ENCODE measurements at places on chromosomes 1 and 21.

DNA sequence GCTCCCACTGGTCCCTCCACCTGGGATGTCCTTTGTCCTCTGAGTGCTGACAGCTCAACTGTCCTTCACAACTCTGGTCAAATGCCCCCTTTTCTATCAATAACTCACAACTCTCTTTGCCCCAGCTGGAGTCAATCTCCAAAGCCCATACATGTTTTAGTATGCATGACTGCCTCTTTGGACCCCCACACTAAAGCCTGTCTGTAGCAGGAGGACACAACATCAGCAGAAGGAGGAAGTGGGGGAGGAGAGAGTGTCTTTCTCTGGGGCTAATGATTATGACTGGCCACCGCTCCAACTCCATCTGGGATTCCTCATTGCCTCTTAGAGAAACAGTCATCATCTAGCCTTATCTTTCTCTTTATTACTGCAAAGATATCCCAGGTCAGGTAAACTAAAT, 186.6 kb upstream of the FGGY start:
- no peak for DNase-seq

GRCh38 chr1:200486634-200487033, 76.8 kb upstream of the ZNF281 start:
- DNase-seq, result no peak

DNA sequence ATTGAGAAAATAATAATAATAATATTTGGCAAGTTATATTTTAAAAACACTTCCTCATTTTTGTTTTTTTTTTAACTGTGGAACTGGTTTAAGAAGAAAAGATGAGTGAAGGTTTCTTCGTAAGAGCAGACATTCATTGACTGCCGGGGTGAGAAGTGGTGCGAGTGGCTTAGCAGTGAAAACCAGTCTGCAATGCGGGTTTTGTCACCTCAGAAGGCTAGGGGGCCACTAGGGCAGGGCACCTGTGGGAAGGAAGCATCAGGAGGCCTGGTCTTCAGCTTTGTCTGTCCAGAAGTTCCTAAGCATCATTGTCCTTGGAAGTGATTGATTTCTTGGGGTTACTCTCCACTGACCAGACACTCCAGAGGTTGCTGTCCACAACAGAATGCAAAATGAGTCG, 339.2 kb downstream of the ZNF326 start:
- no peak for DNase-seq

GRCh38 chr1:201191653-201192260, 1.1 kb downstream of the IGFN1 start:
- DNase-seq, result peak; percentile 36

DNA sequence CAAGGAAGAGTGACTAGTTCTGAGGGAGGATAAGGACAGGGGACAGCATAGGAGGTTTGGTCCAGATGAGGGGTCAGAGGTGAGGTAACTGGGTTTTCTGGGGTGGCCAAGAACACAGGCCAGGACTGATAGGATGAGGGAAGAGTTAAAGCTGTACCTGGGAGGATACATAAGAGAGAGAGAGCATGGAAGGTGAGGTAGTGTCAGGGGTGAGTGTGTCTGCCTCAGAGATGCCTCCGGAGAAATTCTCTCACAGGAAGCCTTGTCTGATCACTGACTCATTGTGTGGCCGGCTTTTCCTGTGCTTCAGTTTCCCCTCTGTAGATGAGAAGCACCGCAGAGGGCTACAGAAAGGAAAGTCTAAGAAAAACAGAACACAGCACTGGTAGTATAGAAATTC, 40.2 kb downstream of the FASLG start:
- DNase-seq, result no peak

DNA sequence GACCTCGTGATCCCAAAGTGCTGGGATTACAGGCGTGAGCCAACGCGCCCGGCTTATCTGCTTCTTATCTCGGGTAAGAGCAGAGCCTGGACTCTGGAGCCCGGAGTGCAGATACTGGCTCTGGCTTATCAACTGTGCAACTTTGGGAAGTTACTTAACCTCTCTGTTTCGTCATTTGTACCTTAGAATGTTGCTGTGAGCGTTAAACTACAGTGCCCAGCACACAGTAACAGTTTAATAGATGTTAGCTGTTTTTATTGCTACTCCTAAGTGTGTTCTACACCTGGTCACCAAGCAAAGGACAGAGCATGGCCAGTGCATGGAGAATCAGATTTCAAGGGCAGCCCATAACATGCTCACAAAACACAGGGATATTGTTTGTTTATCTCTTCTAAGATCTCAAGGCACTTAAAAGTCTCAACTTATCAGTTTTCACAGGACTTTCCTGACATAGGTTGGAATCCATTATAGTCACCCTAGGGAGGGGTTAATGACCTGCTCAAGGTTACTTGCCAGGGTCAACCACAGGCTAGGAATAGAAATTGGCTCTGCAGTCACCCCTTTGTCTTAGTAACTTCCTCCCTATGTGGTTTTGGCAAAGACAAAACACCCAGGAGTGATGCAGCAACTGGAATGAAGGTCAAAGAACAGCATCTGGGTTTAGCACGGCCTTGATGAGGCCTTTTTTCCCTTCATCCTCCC, 22.5 kb upstream of the SRP9 start:
- DNase-seq, result peak; percentile 48

- DNase-seq, result no peak
Measured at GRCh38 chr1:57162607-57163261, 196.9 kb upstream of the C8B start.

DNA sequence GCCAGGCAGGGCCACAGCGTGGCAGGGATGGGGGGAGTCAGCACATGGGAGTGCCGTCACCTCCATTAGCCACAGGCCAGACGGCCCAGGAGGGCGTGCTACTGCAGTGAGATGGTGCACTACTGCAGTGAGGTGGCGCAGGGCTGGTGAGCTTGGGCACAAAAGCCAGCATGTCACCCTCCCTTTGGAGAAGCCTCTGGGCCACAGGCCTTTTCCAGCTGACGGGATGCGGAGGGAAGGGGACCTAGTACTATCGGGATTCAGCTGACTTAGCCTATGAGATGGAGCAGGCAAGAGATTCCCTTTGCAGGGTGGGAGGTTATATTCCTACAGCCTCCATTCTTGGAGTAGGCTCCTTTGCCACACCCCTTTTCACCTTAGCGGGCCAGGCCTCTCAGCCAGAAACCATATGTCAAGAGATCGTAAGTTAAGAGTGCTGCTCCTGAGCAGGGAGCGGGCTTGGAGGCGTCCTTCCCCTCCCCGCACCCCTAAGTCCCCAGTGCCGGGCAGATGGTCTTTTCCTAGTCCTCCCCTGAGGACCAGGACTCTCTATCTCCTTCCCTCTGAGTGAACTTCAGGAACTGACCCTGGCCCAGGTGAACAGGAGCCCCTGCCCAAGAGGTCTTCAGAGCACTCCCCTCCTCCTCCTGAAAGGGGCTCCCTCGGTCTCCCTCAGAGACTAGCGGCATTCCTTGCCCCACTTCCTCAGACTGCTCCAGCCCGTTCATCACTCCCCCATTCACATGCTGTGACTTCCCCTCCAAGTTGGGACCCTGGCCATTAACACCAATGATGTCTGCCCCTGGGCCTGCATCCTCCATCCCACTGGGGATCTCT, 8.2 kb downstream of the NES start:
- DNase-seq, result no peak

DNA sequence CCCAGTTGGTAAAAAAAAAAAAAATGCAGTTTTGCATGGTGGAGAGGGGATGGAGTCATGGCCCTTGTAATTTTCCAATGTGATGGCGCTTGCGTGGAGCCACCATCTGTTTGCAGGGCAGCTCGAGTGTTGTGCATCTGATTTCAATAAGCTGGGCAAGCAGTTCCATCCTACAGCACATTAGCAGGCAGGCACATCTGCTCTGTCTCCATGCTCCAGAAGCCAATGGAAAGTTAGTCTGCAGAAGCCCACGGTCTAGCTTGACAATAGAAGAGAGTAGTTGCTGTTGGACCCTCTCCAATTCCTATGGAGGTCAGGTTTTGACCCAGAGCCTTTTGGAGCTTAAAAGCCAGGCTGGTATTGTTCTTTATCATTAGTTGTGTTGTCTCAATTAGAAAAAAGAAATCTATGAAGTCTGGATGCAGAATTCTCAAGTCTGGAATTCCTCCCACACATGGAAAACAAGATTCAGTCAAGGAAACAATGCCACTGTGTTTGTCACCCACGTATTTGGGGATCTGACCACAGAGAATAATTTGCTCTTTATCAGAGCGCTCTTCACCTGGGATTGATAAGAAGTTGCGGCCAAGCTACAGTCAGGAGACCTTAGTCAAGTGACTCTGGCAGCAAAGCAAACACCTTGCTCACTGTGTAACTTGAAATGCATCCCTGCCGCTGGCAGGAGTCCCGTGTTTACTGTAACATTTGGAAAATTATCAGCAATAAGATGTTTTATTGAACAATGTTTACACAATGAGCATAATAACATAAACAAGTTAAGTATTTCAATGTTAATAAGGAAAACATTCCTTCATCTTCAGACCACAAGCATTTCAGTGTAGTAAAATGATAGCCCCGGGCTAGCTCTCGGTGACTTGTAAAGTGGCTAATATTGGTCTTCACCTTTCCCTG, 20.7 kb downstream of the NGF start:
- DNase-seq, result no peak

GRCh38 chr1:84550826-84551225, 23.4 kb downstream of the CTBS start:
- no peak for DNase-seq

- DNase-seq, result no peak
Measured at GRCh38 chr1:228209657-228210056, 1.8 kb downstream of the OBSCN start.

GRCh38 chr1:42815941-42816584, 859 bp upstream of the ERMAP start:
- no peak for DNase-seq

GRCh38 chr1:246367041-246367440, 140.0 kb downstream of the SMYD3 start:
- no peak for DNase-seq

DNA sequence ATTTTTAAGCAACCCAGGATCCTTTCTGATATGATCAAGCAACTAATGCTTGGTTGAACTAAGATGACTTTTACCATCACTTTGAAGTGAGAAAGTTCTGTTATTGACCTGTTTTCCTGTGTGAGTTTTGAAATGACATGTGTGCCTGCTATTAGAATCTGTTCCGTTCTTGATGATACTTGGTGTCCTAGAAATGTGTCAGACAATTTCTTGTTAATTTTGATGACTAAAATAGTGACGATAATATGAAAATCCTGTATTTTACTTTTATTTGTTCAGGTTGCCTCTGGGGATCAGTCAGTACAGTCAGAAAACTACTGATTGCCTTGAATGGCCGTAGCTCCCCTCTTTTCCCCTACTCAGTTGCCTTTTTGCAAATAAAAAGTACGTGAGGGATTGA, 228.0 kb downstream of the RYR2 start:
- no peak for DNase-seq

DNA sequence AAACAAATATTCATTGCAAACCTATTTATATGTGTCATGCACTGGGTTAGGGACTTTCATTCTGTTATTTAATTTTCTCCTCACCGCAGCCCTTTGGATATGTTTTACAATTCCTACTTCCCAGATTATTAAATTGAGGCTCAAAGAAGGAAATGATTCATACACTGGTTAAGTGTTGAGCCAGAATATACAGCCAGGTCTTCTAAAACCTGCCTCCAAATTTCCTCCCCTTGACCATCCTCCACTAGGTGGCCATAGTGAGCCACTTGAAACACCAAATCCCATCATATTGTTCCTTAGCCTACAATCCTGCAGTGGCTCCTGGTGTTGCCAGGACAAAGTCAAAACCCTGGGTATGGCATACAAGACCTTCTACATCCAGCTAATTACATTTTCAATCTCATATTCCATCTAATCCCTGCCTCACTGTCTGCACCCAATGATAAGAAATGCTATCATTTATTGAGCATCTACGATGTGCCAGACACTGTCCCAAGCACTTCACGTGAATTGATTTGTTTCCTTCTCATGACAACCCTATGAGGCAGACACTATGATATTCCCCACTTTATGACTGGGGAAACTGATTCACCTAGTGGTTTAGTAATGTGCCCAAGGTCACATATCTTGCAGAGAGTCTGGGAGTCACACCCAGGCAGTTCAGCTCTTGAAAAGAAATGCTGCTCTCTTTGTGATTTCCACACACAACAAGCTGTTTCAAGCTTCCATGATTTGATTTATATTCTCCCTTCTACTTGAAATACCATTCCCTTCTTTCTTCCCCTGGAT, 23.6 kb upstream of the KIRREL1 start:
- DNase-seq, result peak; percentile 39

Data from SW 1271 (cell line).